ENCODE measurements at places on chromosomes 4 and X. TPM values are rescaled to one million over a fixed set of nuclear protein-coding genes. Genes with fewer than 3 reads are reported as not detected.

Gene AREG
- 0.99 TPM for total RNA-seq

Gene CTBP1
- total RNA-seq = 136 TPM

Gene SMARCA1
- total RNA-seq = 0.34 TPM

Gene SLC9B1
- total RNA-seq = 1.9 TPM

Gene AFP
- total RNA-seq = not detected

Gene FDCSP
- total RNA-seq = not detected

Gene SERTM2
- not detected for total RNA-seq

Gene NKX6-1
- total RNA-seq = not detected

Gene SPANXB1
- total RNA-seq = not detected

Gene NPY1R
- total RNA-seq = not detected

Gene KLHL8
- 12.5 TPM for total RNA-seq

Gene EFHC2
- total RNA-seq = 0.31 TPM

Gene AMER1
- 3.4 TPM for total RNA-seq

Gene SGCB
- 8.8 TPM for total RNA-seq

Gene SHROOM4
- not detected for total RNA-seq

Gene SSX4B
- not detected for total RNA-seq

Gene DRP2
- total RNA-seq = 0.38 TPM

Gene FGA
- total RNA-seq = not detected

Measured in activated CD8-positive, alpha-beta T cell treated with anti-CD3 and anti-CD28 coated beads for 36 hours (primary cell).